ENCODE measurements at places on chromosomes 5 and 9. TPM values are rescaled to one million over a fixed set of nuclear protein-coding genes. Genes with fewer than 3 reads are reported as not detected.

DNA sequence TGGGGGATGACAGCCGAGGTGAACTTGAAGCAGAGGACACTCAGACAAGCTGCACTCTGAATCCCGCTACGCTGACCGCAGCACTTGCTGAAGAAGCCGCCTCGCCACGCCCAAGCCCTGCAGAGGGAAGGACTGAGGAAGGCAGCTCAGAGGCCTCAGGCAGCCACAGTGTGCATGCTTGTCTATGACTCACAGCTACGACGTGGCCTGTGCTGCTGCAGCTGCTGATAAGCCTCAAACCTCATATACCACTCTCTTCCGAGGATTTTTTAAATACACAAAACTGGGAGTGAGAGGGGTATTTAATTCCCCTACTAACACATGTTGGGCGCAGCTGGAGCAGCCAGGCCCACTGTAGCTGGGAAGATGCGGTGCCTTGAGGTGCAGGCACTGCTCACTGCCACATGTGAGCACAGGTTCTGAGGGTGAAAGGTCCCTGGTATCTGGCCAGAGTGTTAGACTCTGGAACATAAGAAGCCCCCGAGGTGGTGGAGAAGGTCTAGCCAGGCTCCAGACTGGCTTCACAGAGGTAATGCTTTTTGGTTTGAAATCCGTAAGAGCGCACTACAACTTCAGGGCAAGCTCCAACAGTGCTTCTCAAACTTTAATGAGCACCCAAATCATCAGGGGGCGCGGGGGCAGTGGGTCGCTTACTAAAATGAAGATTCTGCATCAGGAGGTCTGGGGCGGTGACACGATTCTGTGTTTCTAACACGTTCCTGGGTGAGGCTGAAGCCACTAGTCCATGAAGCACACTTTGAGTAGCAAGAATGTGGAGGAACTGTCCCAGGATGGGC lies 196.8 kb downstream of the AUH start:
- DNase-seq: peak; percentile 81

GRCh38 chr5:172417983-172418630 lies 36.2 kb downstream of the SH3PXD2B start:
- peak; percentile 90 for DNase-seq

GNA14 gene
- total RNA-seq: 15.7 TPM

- DNase-seq: no peak
Observed at GRCh38 chr5:109253262-109253661, 156.5 kb downstream of the PJA2 start.

- no peak for DNase-seq
Observed at GRCh38 chr5:82794876-82795275, 282.3 kb downstream of the TMEM167A start.

DNA sequence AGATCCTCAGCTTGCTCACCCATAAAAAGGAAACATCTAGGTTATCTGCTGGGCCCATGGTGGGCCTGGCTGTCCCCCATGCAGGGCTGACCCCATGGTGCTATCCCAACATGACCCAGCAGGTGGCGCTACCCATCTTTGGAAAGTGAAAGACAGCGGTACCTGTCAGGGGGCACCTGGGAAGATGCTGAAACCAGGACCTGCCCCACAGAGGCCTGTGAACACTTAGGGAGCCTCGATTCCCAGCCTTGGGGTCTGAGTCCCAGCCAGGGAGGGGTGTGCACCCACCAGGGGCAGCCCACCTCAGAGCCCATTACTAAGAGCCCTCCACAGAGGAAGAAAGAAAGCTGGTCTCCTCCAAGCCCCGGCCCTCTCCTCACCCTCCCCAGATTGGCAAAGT lies 46.6 kb upstream of the IPPK start:
- peak; percentile 79 for DNase-seq

DNA sequence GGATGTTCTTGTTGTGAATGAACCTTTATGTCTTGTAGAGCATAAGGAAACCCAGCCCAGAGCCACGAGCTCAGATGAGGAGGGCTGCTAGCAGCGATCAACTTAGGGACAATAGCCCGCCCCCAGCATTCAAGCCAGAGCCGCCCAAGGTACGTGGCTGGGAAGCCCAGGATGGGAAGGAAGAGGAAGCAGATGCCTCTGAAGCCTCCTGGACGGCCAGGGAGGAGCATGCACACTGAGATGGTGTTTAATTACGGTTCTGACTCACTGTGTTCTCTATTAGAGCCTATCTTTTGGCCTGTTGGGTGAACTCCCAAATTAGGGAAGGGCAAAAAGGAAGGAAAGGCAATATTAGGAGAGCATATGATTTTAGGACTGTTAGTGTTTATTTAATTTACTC lies 75.3 kb downstream of the TJP2 start:
- DNase-seq: no peak

- no peak for DNase-seq
Observed at GRCh38 chr5:91026466-91026865, 356.7 kb downstream of the ARRDC3 start.

DNA sequence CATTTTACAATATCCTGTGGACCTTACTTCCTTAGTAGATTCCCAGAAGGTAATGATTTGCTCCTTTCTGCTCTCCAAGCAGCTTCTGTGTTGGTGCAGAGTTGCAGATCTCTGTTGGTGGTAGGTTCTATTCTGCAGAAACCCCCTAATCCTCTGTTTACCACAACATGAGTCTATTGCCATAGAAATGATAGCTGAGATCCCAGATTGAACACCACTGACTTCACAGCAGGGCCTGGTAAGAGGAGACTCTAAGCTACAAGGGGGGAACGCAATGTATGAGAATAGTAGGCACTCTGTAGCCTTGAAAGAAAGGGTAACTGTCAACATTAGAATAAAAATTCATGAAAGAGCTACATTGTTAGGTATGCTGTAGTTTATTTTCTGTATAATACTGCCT lies 59.5 kb downstream of the MUSK start:
- no peak for DNase-seq

GRCh38 chr9:126620478-126620877 lies 6.8 kb downstream of the LMX1B start:
- no peak for DNase-seq

DNA sequence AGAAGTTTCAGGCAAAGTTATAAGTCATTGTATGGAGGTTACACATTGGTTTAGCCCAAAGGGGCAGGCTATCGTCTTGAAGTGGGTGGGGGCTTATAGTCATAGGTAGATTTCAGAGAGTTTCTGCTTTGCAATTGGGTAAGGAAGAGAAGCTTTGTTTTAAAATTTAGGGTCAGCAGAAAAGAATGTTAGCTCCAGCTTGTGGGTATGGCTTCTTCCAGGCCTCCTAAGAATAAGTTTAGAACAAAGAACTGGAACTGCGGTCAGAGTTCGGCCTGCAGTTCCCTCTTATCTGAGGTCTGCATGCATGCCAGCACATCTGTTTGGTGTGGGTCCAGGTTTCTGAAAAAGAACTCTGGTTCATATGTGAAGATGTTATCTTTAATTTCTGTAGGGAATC lies 96.1 kb downstream of the CYFIP2 start:
- DNase-seq: no peak

GRCh38 chr5:78896132-78896531 lies 89.0 kb downstream of the ARSB start:
- no peak for DNase-seq

- DNase-seq: peak; percentile 56
Observed at GRCh38 chr5:139852696-139853095, 57.1 kb downstream of the PSD2 start.

DNA sequence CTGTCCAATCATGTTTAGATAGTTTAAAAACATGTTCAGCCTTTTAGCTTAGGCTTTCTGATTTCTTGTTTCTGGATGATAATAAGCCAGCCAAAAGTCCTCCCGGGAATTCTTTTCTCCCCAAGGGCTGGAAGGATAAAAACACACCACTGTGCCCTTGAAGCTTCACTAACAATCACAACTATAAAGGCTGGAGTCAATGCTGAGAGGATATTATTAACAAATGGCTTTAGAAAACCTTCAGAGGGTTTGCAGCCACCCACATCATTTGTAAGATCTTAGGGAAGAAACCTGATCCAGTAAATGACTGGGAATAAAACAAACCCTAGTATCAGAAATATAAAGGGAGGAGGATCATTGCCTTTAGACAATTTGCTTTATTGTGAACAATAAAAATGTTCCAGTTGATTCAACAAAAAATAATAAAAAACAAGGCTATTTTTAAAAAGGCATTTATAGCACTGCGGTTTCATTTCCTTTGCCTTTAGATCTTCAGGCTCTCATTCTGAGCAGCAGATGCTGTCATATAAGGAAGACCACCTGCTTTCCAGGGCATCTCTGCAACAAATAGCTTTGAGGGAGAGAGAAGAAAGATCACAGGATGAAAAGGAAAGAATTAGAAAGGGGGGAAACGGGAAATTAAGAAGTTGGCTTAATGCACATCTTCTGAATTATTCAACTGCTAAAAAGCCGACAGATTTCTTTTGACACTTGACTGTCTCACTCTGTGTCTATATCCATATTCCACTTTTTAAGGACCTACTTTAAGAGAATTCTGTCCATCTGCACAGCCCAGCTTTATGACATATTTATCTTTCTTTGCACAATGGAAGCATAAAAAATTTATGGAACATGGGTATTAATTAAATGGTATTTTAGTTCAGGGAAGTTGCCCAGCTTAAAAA lies 277.2 kb upstream of the SLC24A2 start:
- DNase-seq: no peak

PGGT1B gene
- total RNA-seq: 40.0 TPM

- DNase-seq: no peak
Observed at GRCh38 chr5:147065071-147065470, 169.8 kb upstream of the STK32A start.

DNA sequence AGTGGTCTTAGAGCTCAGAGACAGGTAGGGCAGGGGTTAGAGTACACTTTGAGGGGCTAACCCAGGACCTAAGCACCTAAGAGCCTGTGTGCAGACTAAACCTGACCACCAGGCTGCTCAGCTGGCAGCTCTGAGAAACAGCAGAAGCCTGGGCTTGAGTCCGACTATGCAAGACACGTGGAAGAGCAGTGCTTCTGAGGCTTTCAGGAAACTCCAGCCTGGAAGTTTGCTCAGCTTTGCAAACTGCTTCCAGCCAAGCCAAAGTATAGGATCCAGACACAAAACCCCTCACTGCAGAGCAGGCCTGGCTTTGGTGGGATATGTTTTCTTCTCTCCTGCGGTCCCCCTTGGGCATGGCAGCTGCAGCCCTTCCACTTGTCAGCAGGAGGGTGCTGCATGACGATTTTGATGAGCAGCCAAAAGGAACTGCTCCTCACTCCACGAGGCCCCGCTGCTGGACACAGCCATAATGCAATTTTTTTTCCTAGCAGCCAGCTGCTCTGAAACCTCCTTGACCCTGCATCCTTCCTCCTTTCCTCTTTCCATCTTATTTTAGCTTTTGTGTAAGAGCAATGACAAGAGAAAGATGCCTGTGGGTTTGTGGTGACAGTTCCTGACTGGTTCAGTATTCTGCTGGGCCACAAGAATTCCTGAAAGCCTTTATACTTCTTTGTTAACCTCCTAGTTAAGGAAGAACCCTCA lies 123.1 kb downstream of the LIFR start:
- no peak for DNase-seq

SMU1 gene
- 19.2 TPM for total RNA-seq

GRCh38 chr5:171569065-171569712 lies 149.7 kb downstream of the FGF18 start:
- DNase-seq: no peak
